Kidney (tissue), 22 donors: ENCODE measurements at places on chromosomes 6 and 20. TPM values are rescaled to one million over a fixed set of nuclear protein-coding genes. Genes with fewer than 3 reads are reported as not detected.

GRCh38 chr6:75608956-75609533 is 7.4 kb downstream of the SENP6 start:
- no peak for DNase-seq

Gene TMEM200A
- polyA plus RNA-seq: 7.7 TPM

- no peak for DNase-seq
Observed at GRCh38 chr20:23966298-23966697, 22.3 kb downstream of the GGTLC1 start.

Gene PSMG4
- 36.8 TPM for polyA plus RNA-seq
